EH (cell line): ENCODE measurements at places on chromosomes 4 and X.

GRCh38 chr4:37594099-37594498, 92.1 kb downstream of the RELL1 start:
- DNase-seq, result no peak

DNA sequence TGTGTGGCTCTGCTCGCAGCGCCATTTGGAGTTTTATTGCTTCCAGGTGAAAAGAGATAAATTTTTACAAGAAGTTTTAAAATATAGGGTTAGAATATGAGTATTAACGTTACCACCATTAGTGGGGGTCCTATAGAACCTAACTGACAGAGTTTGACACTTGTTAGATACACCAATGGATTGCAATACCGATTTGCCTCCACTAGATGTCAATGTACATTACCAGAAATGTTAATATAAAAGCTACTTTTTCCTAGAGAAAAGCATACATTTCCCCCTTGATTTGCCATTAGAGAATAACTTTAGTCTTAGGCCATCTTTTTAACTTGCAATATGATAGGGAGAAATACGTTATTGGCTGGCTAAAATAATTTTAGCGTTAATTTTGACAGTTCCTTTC, 108.4 kb downstream of the LINC00632 start:
- DNase-seq, result peak; percentile 26

- peak; percentile 19 for DNase-seq
Measured at GRCh38 chr4:180058691-180059215, 2184.4 kb upstream of the TENM3 start.

DNA sequence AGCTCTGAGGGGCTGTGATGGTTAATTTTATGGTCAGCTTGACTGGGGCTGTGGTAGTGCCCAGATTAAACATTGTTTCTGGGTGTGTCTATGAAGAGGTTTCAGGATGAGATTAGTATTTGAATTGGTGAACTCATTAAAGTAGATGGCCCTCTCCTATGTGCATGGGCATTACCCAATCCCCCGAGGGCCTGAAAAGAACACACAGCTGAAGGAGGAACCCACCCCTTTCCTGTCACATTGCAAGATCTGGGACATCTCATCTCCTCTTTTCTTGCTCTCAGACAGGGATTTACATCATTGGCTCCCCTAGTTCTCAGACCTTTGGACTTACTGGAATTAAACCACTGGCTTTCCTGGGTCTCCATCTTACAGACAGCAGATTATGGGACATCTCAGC, 29.4 kb upstream of the NDP start:
- no peak for DNase-seq

DNA sequence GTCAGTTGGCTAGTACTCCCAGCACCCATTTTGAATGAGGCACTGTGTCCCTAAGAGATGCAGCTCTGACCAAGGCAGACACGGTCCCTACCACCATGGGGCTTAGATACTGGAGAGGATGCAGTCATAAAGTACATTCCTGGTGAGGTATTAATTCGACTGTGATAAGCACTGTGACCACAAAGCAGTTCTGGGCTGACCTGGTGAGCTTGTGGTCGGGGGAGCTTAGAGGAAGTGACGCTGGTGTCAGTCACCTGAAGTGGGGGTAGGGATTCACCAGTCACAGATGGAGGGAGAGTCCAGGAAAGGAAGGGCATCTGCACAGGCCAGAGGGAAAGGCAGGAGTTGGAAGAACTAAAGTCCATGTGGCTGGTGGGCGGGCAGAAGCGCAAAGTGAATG, 15.8 kb upstream of the CLTRN start:
- DNase-seq, result peak; percentile 48

DNA sequence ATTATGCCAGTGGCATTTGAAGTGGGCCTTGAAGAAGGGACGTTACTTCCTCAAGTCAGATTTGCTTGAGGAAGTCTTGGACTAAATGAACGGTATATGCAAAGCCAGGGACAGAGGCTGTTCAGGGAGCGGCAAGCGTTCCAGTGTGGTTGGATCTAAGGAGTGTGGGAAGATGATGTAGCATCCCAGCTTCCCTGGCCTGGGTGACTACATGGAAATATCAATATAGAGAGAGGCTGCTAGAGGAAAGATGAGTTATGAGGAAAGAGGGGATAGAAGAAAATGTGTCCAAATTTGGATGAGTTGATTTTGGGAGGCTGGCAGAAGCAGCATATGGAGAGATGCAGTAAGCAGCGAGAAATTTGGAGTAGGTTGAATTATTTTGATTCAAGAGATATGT, 432.5 kb upstream of the TENM3 start:
- no peak for DNase-seq

- peak; percentile 0 for DNase-seq
Measured at GRCh38 chrX:114774691-114775090, 190.8 kb downstream of the HTR2C start.

GRCh38 chr4:95644417-95644816, 95.6 kb upstream of the UNC5C start:
- DNase-seq, result no peak

DNA sequence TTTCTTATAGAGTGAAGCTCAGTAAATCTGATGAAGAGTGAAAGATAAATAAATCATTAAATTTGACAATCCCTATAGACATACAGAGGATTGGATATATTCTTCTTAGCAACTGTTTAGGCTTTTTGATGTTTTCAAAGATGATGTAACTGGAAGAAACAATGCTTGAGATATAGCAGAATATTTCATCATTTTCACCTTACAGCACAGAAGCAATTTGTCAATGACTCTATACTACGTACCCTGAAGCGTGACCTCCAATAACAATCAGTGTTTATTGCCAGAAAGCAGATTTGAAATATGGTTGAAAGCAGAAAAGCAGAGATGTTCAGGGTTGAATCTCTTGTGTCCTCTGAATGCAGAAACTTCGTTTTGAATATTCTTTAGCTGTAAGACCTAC, 228.4 kb downstream of the DTHD1 start:
- DNase-seq, result no peak
